Testis (tissue), 5 donors: ENCODE measurements at places on chromosomes 1 and 21. TPM values are rescaled to one million over a fixed set of nuclear protein-coding genes. Genes with fewer than 3 reads are reported as not detected.

The TAS1R2 gene
- 0.19 TPM for total RNA-seq

DNA sequence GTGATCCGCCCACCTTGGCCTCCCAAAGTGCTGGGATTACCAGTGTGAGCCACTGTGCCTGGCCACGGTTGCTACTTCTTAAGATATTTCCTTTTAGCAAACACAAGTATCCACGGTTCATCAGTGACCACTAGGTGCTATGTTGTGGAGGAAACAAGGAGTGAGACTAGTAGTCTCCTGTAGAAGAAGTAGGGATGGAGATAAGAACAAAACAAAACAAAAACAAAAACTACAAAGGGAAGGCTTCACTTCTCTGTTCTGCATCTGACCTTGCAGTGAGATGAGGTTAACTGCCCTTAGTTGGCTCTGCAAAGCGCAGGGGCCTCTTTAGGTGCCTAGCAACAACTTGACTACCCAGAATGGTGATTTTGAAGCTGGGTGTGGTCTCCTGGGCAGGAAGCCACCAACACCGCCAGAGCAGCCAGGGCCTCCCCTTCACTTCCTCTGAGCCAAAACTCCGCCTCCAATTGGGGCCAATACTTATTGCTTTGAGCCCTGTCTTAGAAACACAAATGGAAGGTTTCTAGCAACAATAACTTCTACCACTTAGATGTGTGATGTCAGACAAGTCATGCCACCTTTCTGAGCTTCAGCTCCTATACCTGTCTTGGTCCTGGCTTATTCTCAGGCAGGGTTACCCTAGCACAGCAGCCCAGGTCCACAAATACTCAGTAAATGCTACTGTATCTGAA lies 12.8 kb upstream of the CDC42 start:
- H3K36me3 ChIP-seq: no peaks in the 10 kb centered on the region
- no peaks in the 10 kb centered on the region for H3K27me3 ChIP-seq
- H3K4me3 ChIP-seq: no peak overlapping the region
- peak; percentile 22 for DNase-seq

DNA sequence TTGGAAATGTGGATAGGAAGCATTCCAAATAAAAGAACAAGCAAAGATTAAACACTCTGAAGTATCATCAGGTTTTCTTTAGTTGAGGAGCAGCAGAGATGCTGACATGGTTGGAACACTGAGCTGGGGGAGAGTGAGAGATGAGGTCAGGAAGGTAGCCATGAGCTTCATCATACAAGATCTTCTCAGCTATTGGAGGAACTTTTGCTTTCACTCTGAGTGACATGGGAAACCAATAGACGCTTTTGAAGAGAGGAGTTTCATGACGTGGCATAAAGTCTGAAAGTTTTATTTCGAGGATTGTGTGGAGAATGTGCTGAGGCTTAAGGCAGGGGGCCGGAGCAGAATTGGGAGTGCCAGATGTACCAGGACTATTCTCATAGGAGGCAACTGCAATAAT lies 616.2 kb upstream of the CAMK1G start:
- H3K36me3 ChIP-seq: no peaks in the 10 kb centered on the region
- no peaks in the 10 kb centered on the region for H3K4me1 ChIP-seq
- H3K27me3 ChIP-seq: no peaks in the 10 kb centered on the region

GRCh38 chr1:88509379-88509778 lies 174.7 kb upstream of the PKN2 start:
- no peak overlapping the region for H3K27ac ChIP-seq
- H3K27me3 ChIP-seq: no peaks in the 10 kb centered on the region
- no peak overlapping the region for H3K4me3 ChIP-seq
- H3K4me1 ChIP-seq: no peaks in the 10 kb centered on the region
- no peaks in the 10 kb centered on the region for H3K36me3 ChIP-seq
- DNase-seq: no peak

DNA sequence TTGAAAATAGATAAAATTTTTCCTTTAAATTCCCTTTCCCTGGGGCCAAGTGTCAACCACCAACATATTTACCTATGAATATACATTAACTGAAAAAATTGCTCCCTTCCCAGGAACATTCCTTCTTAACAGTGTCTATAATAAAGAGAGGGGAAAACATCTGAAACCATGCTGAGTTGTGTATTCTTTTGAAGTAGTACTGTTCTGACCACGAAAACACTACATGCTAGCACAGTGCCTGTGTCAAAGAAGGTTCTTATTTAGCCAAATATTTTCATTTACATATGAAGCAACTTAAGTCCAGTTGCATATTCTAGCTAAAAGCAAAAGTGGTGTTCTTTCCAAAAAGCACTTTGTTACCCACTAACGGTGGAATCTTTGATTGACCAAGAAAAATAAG lies 311.2 kb downstream of the VAV3 start:
- H3K36me3 ChIP-seq: no peaks in the 10 kb centered on the region
- H3K27me3 ChIP-seq: no peaks in the 10 kb centered on the region
- H3K4me1 ChIP-seq: no peaks in the 10 kb centered on the region
- no peak for DNase-seq
- no peak overlapping the region for H3K27ac ChIP-seq

GRCh38 chr1:24936684-24937083 lies 6.6 kb upstream of the RUNX3 start:
- H3K27ac ChIP-seq: no peak overlapping the region
- peaks cover 1% of the 10 kb centered on the region for H3K4me1 ChIP-seq
- no peak for DNase-seq
- no peaks in the 10 kb centered on the region for H3K27me3 ChIP-seq

GRCh38 chr21:28959367-28960099 lies 33.1 kb downstream of the LTN1 start:
- no peak overlapping the region for H3K4me3 ChIP-seq
- H3K4me1 ChIP-seq: no peaks in the 10 kb centered on the region
- no peaks in the 10 kb centered on the region for H3K27me3 ChIP-seq
- H3K36me3 ChIP-seq: no peaks in the 10 kb centered on the region
- DNase-seq: no peak
